ENCODE measurements at places on chromosomes 1 and 21. TPM values are rescaled to one million over a fixed set of nuclear protein-coding genes. Genes with fewer than 3 reads are reported as not detected.

PLA2G5 gene
- not detected for total RNA-seq

CCDC30 gene
- total RNA-seq = 3.2 TPM

BCL10 gene
- total RNA-seq = 21.9 TPM

DNA sequence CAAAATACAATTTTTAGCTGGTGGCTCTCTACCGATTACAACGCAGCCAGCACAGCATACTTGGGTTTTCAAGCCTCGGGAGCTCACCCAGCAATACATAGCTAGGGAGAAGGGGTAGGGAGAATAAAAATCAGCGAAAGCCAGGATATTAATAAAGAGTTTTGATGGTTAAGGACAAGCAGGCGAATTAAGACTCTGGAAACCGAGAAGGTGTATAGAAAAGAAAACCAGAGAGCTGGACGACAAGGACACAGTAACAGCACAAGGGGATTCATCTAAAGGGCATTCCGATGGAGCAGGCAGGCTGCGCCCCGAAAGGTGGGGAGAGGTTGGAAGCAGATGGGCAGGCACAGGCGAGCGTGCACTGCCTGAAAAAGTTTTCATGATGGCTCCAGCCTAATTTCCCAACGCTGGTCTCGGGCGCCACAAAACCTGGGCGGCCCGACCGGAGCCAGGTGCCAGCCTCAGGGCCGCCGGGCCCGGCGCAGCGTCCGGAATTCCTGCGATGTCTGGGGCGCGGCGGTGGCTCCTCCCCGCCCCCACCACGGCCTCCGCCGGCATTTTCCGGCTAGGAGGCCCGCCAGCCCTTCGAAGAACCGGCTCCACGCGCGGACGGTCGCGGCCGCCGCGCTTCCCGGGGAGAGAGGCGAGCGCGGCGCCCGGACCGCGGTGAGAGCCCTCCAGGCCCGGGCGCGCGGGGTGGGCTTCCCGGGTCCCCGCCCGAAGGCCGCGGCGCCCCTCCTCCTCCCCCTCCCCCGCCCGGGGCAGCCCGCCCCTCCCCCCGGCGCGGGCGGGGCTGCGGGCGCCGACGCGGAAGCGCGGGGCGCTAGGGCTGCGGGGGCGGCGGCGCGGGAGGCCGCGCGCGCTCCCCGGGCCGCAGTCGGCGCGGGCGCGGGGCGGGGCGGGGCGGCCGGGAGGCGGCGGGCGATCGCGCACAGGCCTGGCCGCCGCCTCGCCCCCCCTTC is 774 bp upstream of the DYRK1A start:
- DNase-seq = no peak

DNA sequence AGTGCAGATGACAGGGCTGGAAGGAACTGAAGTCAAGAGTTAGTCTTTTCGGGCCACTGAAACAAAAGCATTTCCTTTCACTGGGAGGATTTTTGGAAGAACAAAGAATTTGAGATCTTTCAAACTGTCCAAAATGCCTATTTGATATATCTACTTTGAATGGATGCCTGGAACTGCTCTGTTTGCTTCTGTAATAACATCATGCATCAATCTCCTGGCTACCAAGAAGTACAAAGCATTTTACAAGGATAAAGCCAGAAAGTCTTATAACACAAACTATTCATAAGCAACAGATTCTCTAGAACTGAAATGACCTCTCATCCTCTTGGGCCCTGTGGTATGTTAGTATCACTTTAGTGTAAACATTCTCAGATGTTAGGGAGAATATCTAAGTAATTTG is 18.2 kb upstream of the RHOU start:
- no peak for DNase-seq

DNA sequence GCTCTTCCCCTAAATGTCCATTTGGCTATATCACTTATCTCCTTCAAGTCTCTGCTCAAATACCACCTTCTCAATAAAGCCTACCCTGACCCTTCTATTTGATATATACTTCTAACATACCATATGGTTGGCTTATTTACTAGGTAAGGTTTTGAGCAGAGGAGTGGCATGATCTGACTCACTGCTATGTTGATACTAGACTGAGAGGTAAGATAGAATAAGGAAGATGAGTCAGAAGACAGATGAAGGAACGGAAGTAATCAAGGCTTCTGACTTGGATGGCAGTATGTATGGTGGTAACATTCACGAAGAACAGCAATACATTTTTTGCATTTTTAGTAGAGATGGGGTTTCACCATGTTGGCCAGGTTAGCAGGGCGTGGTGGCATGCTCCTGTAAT is 4.8 kb upstream of the HRNR start:
- DNase-seq = no peak

DNA sequence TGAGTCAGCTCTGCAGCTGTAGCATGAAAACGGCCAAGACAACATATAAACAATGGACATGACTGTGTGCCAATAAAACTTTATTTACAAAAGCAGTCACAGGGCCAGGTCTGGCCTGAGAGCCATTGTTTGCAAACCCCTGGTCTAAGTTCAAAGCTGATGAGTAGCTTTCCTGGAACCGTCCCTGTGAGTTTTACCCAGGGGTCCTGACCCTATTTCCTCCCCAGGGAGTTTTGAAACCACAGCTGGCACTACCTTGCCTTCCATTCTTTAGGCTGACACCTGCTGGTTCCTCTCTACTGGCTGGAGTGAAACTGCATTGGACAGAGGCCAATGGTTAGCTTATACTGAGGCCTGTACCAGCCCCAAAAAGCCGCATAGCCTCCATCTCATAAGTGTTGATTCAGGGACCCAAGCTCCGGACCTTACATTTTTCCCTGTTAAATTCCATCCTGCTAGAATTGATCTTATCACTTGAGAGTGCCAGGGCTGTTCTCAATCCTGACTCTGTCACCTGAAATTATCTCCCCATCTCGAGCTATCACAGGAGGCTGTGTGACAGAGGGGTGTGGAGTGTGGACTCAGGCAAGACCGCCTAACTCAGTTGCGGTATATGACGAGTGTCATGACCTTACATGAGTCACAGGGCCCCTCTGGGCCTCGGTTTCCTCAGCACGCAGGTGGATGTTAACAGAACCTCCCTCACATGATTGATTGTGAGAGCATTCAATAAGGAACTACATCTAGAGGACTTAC is 343.6 kb downstream of the NPHP4 start:
- no peak for DNase-seq

DNA sequence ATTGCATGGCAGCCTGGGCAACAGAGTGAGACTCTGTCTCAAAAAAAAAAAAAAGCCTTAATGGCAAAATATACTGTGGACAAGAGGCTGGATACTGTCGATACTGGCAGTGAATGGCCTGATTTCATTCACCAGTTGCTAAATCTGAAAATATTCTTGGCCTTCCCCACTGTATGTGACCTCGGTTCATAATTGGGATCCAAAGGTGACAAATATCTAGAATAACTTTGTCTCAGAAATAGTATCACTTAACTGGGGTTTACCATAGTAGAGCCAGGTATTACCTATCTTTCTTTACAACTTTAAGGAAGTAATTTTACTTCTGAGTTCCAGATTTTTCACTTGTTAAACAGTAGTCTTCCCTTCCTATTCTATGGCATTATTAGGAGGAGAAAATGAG is 8.4 kb downstream of the MTF2 start:
- no peak for DNase-seq

DNA sequence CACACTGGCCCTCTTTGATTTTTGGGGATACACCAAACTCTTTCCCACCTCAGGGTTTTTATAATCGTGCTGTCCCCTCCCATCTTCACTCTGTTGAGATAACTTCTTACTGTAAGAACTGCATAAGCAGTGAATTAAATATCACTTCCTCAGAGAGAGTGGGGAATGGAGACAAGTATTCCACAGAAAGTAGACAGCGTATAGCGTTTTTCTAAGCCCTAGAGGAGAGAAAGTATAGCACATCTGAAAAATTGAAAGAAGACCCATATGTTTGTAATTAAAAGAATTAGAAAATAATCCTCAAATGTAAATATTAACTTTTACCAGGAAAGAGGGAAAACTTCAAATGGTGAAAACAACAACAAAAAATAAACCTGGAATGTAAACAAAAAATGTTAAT is 67.3 kb downstream of the GPR161 start:
- DNase-seq = no peak

GRCh38 chr21:44477712-44478111 is 22.4 kb downstream of the LRRC3 start:
- no peak for DNase-seq

DNA sequence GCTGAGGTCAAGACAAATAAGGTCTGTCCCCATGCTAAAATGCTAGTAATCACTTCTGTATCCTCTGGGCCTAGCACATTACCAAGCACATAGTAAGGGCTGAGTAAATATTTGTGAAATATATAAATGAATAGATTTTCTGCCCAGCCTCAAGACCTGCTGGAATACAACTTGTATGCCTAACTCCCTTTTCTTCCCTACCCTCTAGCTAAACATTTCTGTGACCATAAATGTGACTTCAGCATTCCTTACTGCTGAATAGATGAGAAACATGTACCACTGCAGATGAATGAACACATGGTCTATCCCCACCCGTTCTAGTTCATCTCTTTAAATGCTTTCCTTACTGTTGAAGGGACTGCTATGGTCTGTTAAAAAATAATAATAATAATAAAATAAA is 209.0 kb upstream of the HOOK1 start:
- no peak for DNase-seq

DNA sequence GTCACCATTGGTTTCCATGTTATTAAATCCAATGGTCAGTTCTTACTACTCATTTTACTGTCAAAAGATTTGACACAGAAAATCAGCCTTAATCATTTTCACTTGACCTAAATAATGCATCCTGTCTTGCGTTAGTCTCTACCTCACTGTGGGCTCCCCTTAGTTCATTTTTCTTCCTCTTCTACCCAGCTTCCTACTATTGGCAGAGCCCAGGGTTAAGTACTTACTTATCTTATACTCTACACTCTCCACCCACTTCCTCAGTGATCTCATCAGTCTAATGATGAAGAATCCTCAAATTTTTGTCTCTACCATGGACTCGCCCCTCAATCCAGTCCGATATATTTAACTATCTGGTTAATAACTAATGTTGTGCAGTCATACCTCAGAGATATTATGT is 735.9 kb downstream of the KCNT2 start:
- no peak for DNase-seq

All from chondrocyte (in vitro differentiated cells).